Left kidney (tissue), 8 donors: ENCODE measurements at places on chromosomes 3 and 15. TPM values are rescaled to one million over a fixed set of nuclear protein-coding genes. Genes with fewer than 3 reads are reported as not detected.

Gene FILIP1L
- polyA plus RNA-seq, result 16.3 TPM

GRCh38 chr3:146498002-146498736 is 28.8 kb upstream of the PLSCR2 start:
- DNase-seq, result no peak

DNA sequence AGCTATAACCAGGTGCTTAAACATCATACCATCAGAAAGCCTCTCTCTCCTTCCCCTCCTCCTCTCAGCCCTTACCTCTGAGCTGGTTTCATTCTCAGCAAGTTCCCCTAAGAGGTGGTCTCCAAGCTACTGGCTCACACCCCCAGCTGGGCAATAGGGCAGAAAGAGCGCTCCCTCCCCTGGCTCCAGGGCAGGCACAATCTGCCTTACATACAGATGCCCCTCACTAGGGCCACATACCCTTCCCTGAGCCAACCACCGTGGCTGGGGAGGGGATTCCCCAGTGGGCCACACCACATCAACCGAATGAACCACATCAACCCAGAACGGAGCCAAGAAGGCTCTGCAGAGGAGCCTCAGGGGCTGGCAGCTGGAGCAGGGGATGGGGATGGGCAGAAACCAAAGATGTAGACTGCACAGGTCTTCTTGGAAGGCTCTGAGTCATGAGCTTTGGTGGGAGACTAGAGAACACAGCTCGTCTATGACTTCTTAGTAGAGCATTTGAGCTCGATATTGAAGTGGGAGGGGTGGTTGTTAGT is 4.6 kb upstream of the FBLN2 start:
- DNase-seq, result no peak

- DNase-seq, result no peak
Measured at GRCh38 chr3:194176274-194176991, 40.5 kb downstream of the HES1 start.

DNA sequence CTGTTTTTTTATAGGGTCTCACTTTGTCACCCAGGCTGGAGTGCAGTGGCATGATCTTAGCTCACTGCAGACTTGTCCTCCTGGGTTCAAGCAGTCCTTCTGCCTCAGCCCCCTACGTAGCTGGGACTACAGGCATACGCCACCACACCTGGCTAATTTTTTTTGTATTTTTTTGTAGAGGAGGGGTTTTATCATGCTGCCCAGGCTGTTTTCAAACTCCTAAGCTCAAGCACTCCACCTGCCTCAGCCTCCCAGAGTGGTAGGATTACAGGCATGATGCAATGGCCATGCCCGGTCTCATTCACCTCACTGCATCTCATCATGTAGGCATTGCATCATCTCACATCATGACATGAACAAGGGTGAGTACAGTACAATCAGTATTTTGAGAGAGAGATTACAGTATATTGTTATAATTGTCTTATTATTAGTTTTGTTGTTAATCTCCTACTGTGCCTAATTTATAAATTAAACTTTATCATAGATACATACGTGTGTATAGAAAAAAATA is 74.3 kb upstream of the EOMES start:
- no peak for DNase-seq

DNA sequence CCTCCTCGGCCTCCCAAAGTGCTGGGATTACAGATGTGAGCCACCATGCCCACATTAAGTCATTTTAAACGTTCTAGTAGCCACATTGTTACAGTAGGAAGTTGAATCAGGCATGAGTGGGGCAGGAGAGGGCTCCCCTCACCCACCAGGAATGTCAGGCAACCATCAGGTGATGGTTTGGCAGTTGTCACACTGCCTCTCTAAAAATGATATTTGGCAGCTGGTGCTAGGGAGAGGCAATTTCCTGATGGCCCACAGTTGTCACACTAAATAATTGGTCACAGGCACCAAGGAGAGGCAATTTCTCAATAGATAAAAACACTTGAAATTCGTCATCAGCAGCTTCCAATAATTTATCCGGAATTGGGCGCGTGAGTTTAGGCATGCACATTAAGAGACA is 79.2 kb upstream of the ABHD2 start:
- DNase-seq, result no peak

GRCh38 chr15:39783244-39783820 is 691 bp upstream of the FSIP1 start:
- no peak for DNase-seq

Gene DLL4
- 5.1 TPM for polyA plus RNA-seq

- no peak for DNase-seq
Measured at GRCh38 chr15:52318729-52319500, 23.3 kb upstream of the MYO5C start.

DNA sequence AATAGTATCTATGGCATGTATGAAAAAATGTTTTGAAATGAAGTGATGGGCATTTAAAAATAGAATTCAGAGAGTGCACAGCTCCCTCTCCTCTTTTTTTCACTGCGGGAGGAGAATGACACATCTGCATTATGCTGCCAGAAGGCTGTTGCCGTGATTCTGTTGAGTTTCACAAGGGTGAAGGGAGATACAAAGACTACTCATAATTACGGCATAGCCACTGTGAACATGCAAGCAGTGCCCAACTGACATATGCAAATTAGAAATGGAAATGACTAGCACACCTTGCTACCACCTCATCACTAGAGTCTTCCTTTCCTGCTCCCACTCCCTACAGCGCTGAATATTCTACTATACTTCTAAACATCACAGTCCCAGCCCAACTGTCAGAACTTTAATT is 20.1 kb downstream of the IFT57 start:
- DNase-seq, result no peak

DNA sequence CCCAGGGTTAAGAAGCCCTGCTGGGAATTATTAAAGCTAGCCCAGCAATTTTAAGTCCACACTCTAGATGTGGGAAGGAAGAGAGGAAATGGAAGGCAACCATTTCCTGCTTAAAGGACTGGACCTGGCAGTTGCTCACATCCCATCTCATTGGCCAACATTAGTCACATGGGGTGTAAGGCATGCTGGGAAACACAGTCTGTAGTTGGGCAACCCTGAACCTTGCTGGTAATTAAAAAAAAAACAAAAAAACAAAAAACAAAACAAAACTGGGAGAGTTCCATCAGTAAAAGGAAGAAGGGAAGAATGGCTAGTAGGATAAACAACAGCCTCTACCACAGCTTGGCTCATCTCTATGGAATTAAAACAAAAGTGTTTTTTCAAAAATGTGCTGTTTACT is 136.0 kb downstream of the VGLL4 start:
- DNase-seq, result no peak

- no peak for DNase-seq
Measured at GRCh38 chr3:2898591-2899353, 211.4 kb downstream of the IL5RA start.

Gene PRTG
- 15.8 TPM for polyA plus RNA-seq

GRCh38 chr3:197443506-197443905 is 112.3 kb downstream of the BDH1 start:
- no peak for DNase-seq
